ENCODE measurements at places on chromosomes 16 and 17. TPM values are rescaled to one million over a fixed set of nuclear protein-coding genes. Genes with fewer than 3 reads are reported as not detected.

- DNase-seq: no peak
Observed at GRCh38 chr16:72934636-72935403, 113.1 kb downstream of the ZFHX3 start.

DNA sequence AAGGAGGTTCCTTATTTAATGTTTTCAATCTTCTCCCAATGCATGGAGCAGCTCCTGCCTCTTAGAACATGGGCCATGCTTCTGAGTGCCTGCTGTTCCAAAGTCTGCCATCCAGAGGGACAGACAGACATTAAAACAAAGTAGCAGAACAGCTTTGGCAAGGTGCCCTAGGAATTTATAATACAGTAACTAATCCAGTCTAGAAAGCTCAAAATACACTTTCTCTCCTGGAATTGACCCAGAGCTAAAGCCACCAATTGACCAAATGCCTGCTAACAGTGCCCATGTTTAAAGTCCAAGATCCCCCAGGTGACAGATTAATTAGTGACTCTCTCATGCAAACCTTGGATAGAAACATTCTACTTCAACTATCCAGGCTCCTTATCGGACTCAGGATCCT is 11.1 kb upstream of the CHRNE start:
- DNase-seq: no peak

GRCh38 chr17:32609884-32610650 is 123.3 kb downstream of the CDK5R1 start:
- DNase-seq: no peak

GRCh38 chr17:71117466-71117865 is 948.1 kb downstream of the KCNJ2 start:
- DNase-seq: no peak

DNA sequence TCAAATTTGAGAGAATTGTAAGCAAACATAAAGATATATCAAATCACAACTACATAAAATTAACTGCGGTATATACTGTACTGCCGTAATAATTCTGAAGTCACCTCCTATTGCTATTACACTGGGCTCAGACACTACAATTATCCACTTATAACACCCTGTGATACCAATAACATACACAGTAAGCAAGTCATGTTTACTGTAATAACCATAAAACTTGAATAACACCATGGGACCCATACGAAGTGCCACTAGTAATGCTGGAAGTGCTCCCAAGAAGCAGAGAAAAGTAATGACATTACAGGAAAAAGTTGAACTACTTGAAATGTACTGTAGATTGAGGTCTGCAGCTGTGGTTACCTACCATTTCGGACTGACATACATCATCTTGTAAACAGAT is 24.0 kb downstream of the CMC2 start:
- DNase-seq: no peak

The ASGR1 gene
- total RNA-seq: 0.58 TPM

The RNF157 gene
- total RNA-seq: 29.0 TPM

The KRT31 gene
- not detected for total RNA-seq

The HERPUD1 gene
- 54.4 TPM for total RNA-seq

GRCh38 chr17:10118788-10119130 is 79.6 kb downstream of the GAS7 start:
- DNase-seq: no peak

The CTU2 gene
- 105 TPM for total RNA-seq

- no peak for DNase-seq
Observed at GRCh38 chr16:49836668-49837067, 19.2 kb downstream of the ZNF423 start.

GRCh38 chr16:57045694-57046381 is 46.5 kb upstream of the CPNE2 start:
- DNase-seq: peak; percentile 61

GRCh38 chr17:43003542-43004172 is 2.9 kb upstream of the IFI35 start:
- DNase-seq: no peak

The TNS4 gene
- 0.73 TPM for total RNA-seq

The PIRT gene
- total RNA-seq: not detected

- no peak for DNase-seq
Observed at GRCh38 chr17:46037722-46038255, 38.7 kb downstream of the STH start.

DNA sequence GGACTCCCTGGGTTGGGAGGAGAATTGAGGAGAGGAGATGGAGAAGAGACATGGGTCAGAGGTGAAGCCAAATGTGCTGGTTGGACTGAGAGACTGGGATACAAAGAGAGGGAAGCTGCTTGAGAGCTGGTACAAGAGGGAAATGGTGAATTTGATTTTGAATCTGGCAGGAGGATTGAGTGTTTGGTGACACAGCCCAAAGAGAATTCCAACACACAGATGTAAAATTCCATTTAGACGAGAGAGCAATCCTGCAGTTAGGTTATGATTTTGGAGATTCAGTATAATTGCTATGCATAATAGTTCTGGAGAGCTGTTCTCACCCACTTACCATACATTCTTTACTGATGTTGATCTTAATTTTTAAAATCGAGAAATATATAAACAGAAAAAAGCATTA is 57.7 kb downstream of the HSD17B2 start:
- DNase-seq: no peak

The PRSS36 gene
- total RNA-seq: 1.1 TPM

The METTL23 gene
- total RNA-seq: 36.5 TPM

The CD300E gene
- total RNA-seq: not detected

GRCh38 chr17:42608305-42609181 is 631 bp downstream of the RETREG3 start:
- DNase-seq: no peak
